Activated T-cell treated with anti-CD3 and anti-CD28 coated beads, Interleukin-2, amount 50 U/mL, for 72 hours (primary cell): ENCODE measurements at places on chromosomes 13 and 19. TPM values are rescaled to one million over a fixed set of nuclear protein-coding genes. Genes with fewer than 3 reads are reported as not detected.

- DNase-seq: no peak
Measured at GRCh38 chr13:51325837-51326236, 13.7 kb upstream of the SERPINE3 start.

GRCh38 chr19:17329366-17330261, 5.0 kb downstream of the ANO8 start:
- DNase-seq: no peak

GRCh38 chr13:61084988-61085387, 330.7 kb downstream of the PCDH20 start:
- no peak for DNase-seq

GRCh38 chr19:14479309-14479974, 4.3 kb upstream of the PTGER1 start:
- no peak for DNase-seq

GRCh38 chr19:51786646-51787494, 8.1 kb upstream of the FPR3 start:
- no peak for DNase-seq

OVOL3 gene
- 0.39 TPM for total RNA-seq

CXCL17 gene
- not detected for total RNA-seq
